Naive B cell (primary cell): ENCODE measurements at places on chromosomes 11 and 22.
A peak's percentile ranks its signal among the peaks of the same experiment; 100 is the strongest.

GRCh38 chr11:4134806-4135205 lies 40.2 kb downstream of the RRM1 start:
- no peak for DNase-seq
- H3K4me1 ChIP-seq = no peaks in the 10 kb centered on the region
- H3K27ac ChIP-seq = no peak overlapping the region

DNA sequence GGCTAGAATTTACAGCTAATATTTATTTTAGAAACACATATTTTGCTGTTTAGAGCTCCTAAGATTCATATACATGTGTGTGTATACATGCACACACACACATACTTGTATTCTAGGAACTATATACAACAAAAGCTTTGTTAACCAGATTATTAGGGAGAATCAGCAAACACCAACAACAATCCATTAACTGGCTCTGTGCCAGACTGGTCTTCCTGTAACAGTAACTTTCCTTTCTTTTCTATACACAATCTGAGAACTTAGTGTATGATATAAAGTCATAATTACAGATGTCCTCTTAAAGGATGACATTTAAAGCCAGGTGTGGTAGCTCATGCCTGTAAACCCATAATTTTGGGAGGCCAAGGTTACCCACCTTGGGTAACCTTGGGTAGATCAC lies 49.5 kb upstream of the CLNS1A start:
- peaks cover 24% of the 10 kb centered on the region for H3K36me3 ChIP-seq
- H3K4me1 ChIP-seq = no peaks in the 10 kb centered on the region
- no peak overlapping the region for H3K27ac ChIP-seq

DNA sequence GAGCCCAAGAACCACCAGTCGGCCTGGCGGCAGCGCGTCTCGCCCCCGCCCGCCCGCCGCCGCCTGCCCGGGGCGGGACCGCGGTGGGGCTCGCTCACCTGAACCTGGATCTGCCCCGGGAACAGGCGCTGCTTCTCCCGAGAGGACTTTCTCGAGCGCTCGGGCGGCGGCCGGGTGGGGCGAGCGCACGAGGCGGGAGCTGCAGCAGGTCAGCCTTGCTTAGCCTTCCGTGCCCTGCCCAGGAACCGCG lies 133 bp downstream of the MYH9 start:
- DNase-seq = no peak
- peaks cover 80% of the 10 kb centered on the region for H3K4me1 ChIP-seq
- no peaks in the 10 kb centered on the region for H3K27me3 ChIP-seq
- peaks cover 6% of the 10 kb centered on the region for H3K36me3 ChIP-seq
- peak overlapping the region; percentile 89 for H3K4me3 ChIP-seq

DNA sequence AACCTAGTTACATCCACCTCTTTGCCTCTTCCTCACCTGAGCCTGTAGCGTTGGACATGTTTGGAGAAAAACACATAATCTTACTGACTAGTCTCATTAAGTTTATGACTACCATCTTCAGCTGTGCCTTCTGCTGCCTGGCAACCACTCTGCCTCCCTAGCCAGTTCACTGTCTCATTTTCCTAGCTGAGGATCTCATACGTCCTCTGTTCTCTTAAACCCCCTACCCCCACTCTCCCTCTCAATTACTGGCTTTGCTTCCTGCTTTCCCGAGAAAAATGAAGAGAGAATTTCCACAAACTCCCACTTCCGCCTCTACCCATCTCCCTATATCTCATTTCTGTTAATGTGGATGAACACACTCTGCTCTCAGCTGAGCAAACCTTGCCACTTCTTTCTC lies 239.3 kb upstream of the POU2AF2 start:
- H3K4me1 ChIP-seq = no peaks in the 10 kb centered on the region
- H3K27ac ChIP-seq = no peak overlapping the region
- H3K36me3 ChIP-seq = no peaks in the 10 kb centered on the region
- no peak overlapping the region for H3K4me3 ChIP-seq
- peaks cover 20% of the 10 kb centered on the region for H3K27me3 ChIP-seq

DNA sequence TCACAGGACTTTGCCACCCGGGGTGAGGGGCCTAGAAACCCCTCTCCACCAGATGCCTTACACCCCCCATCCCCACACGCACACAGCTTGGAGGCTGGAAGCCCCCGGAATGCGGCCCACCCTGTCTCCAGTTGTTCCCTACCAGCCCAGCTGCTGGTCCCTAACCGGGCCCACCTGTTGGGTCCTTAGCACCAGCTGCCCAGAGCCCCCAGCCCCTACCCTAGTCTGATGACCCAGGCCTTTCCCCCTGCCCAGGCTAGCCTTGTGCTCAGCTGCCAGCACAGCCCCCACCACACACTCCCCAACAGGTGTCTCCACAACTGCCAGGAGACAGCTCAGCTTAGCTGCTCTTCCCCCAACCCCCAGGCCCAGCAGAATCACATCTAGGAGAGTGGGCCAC lies 67.1 kb downstream of the CDKN1C start:
- peaks cover 80% of the 10 kb centered on the region for H3K36me3 ChIP-seq
- no peak for DNase-seq
- H3K4me3 ChIP-seq = no peak overlapping the region
- H3K4me1 ChIP-seq = no peaks in the 10 kb centered on the region
- H3K27ac ChIP-seq = no peak overlapping the region
- peaks cover 22% of the 10 kb centered on the region for H3K27me3 ChIP-seq

DNA sequence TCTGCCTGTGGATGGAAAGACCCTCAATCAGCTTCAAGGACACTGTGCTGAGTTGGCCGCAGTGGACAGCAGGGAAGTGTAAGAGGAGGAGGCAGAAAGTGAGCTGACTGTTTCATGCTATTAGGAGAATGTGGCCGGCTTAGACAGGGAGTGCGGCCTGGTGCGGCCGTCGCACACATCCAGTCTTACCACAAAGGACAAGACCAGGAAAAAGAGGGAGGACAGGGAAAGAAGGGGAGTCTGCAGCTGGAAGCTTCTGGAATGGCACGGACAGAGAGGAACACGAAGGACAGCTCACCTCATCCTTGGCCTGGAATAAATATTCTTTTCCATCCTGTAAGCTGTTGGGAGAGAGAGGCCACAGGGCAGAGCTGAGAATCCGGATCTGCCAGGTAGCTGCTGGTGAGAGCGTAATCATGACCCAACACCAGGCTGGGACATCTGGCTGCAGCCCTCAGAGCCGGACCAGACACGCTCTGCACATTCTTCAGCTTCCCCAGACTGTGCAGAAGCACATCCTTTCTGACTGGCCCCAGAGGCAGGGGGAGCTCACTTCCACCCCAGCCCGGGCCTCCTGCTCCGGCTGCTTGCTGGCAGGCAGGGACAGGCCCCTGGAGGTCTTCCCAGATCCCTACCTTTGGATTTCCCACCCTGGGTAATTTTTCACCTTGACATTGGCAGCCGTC lies 8.6 kb upstream of the RBM4B start:
- no peaks in the 10 kb centered on the region for H3K36me3 ChIP-seq
- H3K4me1 ChIP-seq = peaks cover 2% of the 10 kb centered on the region
- H3K4me3 ChIP-seq = no peak overlapping the region
- H3K27ac ChIP-seq = no peak overlapping the region
- H3K27me3 ChIP-seq = no peaks in the 10 kb centered on the region
- no peak for DNase-seq

GRCh38 chr11:75347781-75348566 lies 3.5 kb downstream of the ARRB1 start:
- DNase-seq = no peak
- H3K36me3 ChIP-seq = no peaks in the 10 kb centered on the region
- peak overlapping the region; percentile 4 for H3K27ac ChIP-seq
- H3K4me3 ChIP-seq = no peak overlapping the region
- peaks cover 5% of the 10 kb centered on the region for H3K27me3 ChIP-seq

- H3K36me3 ChIP-seq = no peaks in the 10 kb centered on the region
- DNase-seq = peak; percentile 85
- no peaks in the 10 kb centered on the region for H3K27me3 ChIP-seq
- peak within 1 kb of the TSS; percentile 93 for H3K4me3 ChIP-seq
- peak within 1 kb of the TSS; percentile 97 for H3K27ac ChIP-seq
Measured at GRCh38 chr11:124673333-124674167, at the start of the genes SIAE and SPA17. Gene SIAE, minus strand, starts transcription at chr11:124673739. Its CDS starts 31 bp downstream, at chr11:124673708. Gene SPA17, plus strand, starts transcription at chr11:124673904. Its CDS starts 1,361 bp downstream, at chr11:124675265.

DNA sequence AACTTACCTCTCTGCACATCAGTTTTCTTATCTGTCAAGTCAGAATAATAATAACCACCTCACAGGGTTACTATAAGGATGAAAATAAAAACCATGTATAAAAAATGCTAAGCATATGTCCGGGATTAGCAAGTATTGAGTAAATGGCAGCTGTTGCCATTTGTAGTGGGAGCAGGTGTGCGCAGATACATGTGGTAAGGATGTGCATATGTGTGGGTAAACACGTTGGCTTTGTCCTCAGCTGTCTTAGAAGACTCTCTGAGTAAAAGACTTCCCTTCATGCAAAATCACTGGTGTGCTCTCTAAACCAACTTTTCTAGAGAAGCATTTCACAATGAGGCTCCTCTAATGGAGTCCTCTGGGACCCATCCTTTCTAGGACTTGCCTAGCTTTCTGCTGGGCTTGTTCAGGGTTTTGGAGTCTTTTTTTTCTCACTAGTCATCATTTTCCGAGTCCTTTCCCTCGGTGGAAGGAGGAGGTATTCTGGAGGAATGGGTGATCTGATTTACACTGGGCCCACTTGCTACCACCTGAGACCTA lies 62.4 kb downstream of the NELL1 start:
- no peak overlapping the region for H3K4me3 ChIP-seq
- H3K36me3 ChIP-seq = no peaks in the 10 kb centered on the region
- H3K4me1 ChIP-seq = no peaks in the 10 kb centered on the region
- no peak overlapping the region for H3K27ac ChIP-seq
- DNase-seq = no peak
- no peaks in the 10 kb centered on the region for H3K27me3 ChIP-seq

- no peak overlapping the region for H3K27ac ChIP-seq
- no peaks in the 10 kb centered on the region for H3K27me3 ChIP-seq
Measured at GRCh38 chr22:49616356-49617231, 211.1 kb downstream of the BRD1 start.

DNA sequence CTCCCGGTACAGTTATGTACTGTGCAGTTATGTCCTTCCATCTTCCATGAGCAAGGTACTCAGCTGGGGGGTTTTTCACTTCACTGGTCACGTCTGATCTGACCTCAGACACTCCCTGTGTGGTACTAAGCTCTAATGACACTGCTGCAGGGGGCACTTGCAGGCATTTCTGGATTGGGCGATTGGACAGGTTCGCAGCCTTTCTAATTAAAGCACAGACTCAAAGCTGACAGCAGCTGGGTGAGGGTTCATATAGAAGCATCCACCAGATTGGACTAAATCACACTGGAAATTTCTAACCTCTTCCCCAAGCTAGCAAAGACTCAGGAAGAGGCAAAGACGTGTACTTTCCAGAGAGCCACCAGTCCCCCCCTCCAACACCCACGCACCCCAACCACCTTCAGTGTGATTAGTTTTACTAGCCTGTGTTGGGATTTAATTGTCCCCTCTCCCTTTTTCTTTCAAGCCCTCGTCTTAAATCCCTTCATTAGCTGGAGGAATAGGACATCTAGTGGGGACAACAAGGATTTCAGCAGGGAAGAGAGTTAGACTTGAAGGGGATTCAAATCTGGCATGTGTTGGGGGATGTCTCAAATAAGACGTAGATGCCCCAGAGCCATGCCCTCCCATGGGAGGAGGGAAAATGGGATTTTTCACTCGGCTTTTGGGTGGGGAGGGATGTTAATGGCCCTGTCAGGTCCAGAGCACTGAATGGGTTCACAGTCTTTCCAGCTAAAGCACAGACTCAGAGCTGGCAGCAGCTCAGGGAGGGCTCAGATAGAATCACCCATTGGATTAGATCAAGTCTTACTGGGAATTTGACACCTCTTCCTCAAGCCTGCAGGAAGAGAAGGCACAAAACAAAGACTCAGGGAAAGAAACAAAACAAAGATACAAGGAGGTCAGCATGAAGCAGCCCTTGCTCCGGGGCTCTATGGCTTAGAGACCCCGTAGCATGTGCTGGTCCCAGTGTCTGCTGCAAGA lies 10.9 kb downstream of the INS start:
- no peaks in the 10 kb centered on the region for H3K36me3 ChIP-seq
- DNase-seq = no peak
- H3K4me3 ChIP-seq = no peak overlapping the region

- no peak overlapping the region for H3K27ac ChIP-seq
- peak overlapping the region; percentile 75 for H3K4me3 ChIP-seq
- no peaks in the 10 kb centered on the region for H3K4me1 ChIP-seq
- peak; percentile 37 for DNase-seq
- H3K36me3 ChIP-seq = no peaks in the 10 kb centered on the region
Measured at GRCh38 chr11:62370743-62371440, 33.6 kb downstream of the ASRGL1 start.

- peaks cover 5% of the 10 kb centered on the region for H3K36me3 ChIP-seq
- DNase-seq = no peak
- peaks cover 37% of the 10 kb centered on the region for H3K4me1 ChIP-seq
- H3K27me3 ChIP-seq = no peaks in the 10 kb centered on the region
Measured at GRCh38 chr22:28792491-28793383, 7.6 kb downstream of the XBP1 start.

- no peak overlapping the region for H3K27ac ChIP-seq
- no peak for DNase-seq
- H3K4me1 ChIP-seq = no peaks in the 10 kb centered on the region
- H3K36me3 ChIP-seq = no peaks in the 10 kb centered on the region
- H3K4me3 ChIP-seq = no peak overlapping the region
Measured at GRCh38 chr11:89267660-89268302, 90.1 kb downstream of the TYR start.

DNA sequence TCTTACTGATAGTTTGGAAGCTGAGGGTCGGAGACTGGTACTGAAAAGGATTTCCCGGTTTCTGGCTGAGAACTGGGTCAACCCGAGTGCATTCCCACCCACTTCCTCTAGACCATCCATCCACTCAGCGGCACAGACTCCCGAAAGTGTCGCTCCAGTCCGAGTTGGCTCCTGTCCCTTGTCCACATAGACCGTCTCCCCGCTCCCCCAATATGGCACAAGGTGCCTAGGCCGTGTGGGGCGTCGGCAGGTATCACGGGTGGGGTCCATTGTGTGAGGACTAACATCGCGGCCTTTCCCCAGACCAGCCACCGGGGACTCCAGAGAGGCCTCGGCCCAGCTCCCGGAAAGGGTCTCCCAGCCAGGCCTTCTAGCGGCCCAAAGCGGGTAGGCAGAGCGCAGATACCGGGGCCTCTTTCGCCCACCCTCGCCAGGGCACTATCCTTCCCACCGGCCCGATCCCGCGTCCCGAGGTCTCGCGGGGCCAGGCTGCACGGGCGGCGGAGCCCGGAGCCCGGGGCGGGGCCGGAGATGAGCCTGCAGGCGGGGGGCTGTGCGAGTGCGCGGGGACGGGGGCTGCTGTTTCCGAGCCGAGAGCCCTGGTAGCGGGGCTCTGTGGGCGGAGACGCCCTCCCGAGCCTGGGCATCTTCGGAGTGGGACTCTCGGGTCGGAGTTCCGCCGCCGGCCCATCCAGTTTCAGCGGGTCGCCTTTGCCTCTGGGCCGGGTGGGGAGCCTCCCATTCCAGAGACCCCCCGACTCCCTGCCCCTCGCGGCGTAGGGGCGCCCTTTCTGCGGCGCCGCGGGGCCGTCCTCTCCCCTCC lies 21.1 kb downstream of the SERPINH1 start:
- no peak overlapping the region for H3K27ac ChIP-seq
- DNase-seq = peak; percentile 40
- no peaks in the 10 kb centered on the region for H3K27me3 ChIP-seq
- no peaks in the 10 kb centered on the region for H3K36me3 ChIP-seq
- peak overlapping the region; percentile 85 for H3K4me3 ChIP-seq
- H3K4me1 ChIP-seq = peaks cover 46% of the 10 kb centered on the region

GRCh38 chr22:28658448-28658847 lies 21.2 kb downstream of the TTC28 start:
- DNase-seq = no peak
- H3K4me1 ChIP-seq = no peaks in the 10 kb centered on the region
- no peak overlapping the region for H3K27ac ChIP-seq
- no peak overlapping the region for H3K4me3 ChIP-seq
- H3K36me3 ChIP-seq = peaks cover 3% of the 10 kb centered on the region

GRCh38 chr11:47616726-47617416 lies 22.7 kb upstream of the C1QTNF4 start:
- no peak overlapping the region for H3K27ac ChIP-seq
- DNase-seq = no peak
- peaks cover under 1% of the 10 kb centered on the region for H3K4me1 ChIP-seq
- no peaks in the 10 kb centered on the region for H3K27me3 ChIP-seq
